ENCODE measurements at places on chromosomes 7 and 10. TPM values are rescaled to one million over a fixed set of nuclear protein-coding genes. Genes with fewer than 3 reads are reported as not detected.

- no peak for DNase-seq
These were observed 40.8 kb downstream of the ARHGAP12 start for GRCh38 chr10:31887850-31888249.

GRCh38 chr10:112375721-112376395, 1.9 kb downstream of the ACSL5 start:
- DNase-seq, result no peak

- DNase-seq, result no peak
These were observed 99.7 kb upstream of the ZEB1 start for GRCh38 chr10:31219306-31219705.

DNA sequence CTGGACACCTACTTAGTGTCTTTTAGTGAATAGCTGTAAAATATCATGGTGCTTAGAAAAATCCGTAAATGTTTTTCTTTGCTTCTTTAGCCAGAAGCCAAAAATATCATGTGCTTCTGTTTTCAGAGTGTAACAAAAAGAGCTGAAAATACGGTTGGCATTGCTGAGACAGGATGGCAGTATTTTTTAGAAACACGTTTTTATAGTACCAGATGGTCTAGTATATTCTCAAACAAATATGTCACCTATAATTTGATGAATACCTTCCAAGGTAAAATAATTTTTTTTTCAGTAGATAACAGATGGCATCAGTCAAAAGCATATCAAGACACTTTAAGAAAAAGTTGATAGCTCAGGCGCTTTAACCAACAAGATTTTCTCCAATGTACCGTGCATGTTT, 326.6 kb downstream of the PHF14 start:
- DNase-seq, result no peak

DNA sequence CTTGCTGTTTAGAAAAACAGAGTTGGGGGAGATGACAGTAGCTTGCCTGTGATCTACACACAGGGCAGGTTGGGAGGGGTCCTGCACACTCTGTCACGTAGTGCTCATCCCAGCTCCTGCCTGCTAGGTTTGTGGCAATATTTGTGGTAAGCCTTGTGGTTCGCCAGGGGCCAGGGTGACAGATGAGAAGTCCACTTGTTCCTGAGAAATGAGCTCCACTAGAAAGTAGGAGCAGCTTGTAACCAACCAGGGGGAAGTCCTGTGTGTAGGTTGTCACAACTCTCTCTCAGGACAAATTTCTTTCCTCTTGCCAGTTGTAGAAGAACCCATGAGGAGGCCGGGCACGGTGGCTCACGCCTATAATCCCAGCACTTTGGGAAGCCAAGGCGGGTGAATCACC, 147.0 kb downstream of the TCF7L2 start:
- DNase-seq, result no peak

- DNase-seq, result no peak
These were observed 2.9 kb upstream of the GDI2 start for GRCh38 chr10:5816170-5816569.

Gene RASA4B
- total RNA-seq, result 1.4 TPM

DNA sequence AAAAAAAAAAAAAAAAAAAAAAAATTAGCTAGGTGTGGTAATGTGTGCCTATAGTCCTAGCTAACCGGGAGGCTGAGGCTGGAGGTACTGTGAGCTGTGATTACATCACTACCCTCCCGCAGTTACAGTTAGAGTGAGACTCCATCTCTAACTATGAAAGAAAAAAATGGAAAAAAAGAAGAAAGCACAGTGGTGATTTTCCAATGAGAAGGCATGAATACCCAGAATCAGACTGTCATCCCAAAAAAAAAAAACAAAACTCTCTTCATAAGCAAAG, 269.9 kb upstream of the MKLN1 start:
- no peak for DNase-seq

Gene CDH23
- 7.0 TPM for total RNA-seq

GRCh38 chr7:40463446-40463845, 328.6 kb downstream of the SUGCT start:
- no peak for DNase-seq

Data from umbilical cord (tissue), 2 donors.